DMS53 (cell line): ENCODE measurements at places on chromosomes 6 and 20.

DNA sequence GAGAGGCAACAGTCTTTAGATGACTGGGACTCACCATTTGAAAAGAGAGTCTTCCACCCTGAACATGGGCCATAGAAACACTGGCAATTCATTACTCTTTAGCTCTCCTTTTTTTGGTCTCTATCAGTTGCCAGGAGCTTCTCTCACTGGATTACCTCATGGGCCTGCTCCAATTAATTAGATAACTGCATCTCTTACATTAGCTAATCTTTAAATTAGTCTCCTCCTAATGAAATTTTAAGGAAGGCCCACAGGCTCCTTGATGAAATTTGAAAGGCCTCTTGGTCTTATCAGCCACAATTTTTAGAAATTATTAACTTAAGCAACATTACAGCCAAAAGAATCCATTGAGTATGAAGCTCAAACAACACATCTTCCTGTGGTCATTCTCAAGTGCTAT lies 184.4 kb downstream of the UNC5CL start:
- no peak for DNase-seq

DNA sequence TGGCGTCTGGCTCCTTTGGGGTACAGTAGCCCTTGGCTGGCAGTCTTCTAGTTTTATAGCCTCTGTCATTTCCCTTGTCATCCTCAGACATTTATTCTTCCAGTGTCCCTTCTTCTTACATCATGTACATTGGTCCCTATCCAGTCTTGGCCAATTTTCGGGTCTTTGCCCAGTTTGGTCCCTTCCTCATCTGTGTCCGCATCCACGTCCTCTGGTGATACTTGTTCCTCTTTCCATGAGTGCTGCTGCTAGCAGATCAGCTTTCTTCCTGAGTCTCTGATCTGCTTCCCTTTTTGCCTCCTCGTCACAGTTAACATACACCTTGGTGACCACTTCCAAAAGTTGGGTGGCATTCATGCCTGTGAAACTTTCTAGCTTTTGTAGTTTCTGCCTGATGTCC lies 86.2 kb upstream of the GPR6 start:
- DNase-seq = no peak

GRCh38 chr20:33279261-33279910 lies 3.6 kb upstream of the BPIFB1 start:
- peak; percentile 18 for DNase-seq

DNA sequence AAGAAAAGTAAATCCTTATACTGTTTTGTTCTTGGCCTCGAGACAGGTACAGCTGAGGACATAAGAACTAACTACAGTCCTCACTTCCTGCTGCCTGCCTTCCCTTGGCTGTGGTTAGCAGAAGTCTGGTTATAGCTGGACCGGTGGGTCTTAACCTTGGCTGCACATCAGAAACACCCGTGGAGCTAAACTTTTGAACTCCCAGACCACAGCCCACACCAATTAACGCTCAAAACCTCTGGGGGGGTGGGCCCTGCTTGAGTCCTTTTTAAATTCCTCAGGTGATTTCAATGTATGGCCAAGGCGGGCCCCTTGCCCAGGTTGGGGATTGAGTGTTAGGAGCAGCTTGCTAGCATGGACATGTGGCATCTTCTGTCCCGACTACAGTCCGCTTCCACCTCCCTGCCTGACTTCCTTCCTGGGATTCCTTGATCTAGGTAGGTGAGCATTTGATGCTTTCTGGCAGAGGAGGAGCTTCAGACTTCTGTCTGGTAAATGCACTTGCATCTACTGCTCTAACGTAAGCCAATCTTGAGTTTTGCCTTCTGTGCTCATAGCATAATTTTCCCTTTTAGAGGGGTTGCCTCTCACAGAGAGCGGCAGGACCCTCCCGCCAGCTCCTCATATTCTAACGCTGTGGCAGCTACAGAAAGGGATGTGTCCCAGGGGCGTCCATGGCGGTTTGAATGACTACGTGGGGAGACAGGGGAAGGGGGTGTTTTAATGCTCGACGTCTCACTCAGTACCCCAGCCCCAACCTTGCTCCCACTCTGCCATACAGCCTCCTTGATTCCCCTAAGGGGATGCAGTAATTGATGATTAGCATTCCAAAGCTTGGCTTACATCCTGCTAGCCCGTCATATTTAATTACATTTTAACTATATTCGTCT lies 390.1 kb downstream of the ZFAND3 start:
- no peak for DNase-seq

DNA sequence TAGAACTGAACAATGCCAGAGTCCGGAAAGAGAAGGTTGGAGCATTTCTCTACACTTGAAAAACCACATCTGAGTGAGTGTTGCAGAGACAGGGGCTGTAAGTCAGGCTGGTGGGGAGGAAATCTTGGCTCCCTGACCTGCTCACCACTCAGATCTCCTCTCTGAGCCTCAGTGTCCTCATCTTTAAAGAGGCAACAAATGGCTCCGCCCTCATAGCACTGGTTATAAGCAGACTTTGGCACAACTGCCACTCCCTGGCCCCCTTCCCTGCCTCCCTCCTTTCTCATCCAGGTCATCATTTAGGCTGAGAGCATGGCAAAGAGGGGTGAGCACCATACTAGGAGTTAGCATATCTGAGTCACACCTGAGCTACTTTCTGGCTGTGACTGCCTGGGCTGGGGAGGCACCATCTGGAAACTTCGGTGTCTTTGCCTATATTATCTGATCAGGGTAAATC lies 10.6 kb downstream of the SIRPG start:
- DNase-seq = no peak

GRCh38 chr6:142027074-142027473 lies 105.7 kb upstream of the GJE1 start:
- no peak for DNase-seq

- peak; percentile 52 for DNase-seq
These were observed 12.1 kb upstream of the IP6K3 start for GRCh38 chr6:33758815-33759216.

GRCh38 chr6:124495665-124496190 lies 466.5 kb upstream of the RNF217 start:
- no peak for DNase-seq

- DNase-seq = peak; percentile 39
These were observed 698.3 kb downstream of the EPM2A start for GRCh38 chr6:145036848-145037567.

DNA sequence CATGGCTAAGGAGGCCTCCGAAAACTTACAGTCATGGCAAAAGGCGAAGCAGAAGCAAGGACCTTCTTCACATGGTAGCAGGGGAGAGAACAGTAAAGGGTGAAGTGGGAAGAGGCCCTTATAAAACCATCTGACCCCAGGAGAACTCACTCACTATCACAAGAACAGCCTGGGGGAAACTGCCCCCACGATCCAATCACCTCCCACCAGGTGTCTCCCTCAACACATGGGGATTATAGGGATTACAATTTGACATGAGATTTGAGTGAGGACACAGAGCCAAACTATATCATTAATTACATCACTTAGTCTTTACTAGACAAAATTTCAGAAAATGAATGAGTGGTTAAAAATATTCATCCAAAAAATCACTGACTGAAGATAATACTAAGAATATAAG lies 453.6 kb downstream of the COL12A1 start:
- DNase-seq = no peak

GRCh38 chr6:170224694-170225660 lies 65.9 kb downstream of the DLL1 start:
- peak; percentile 88 for DNase-seq

- DNase-seq = no peak
These were observed 4.7 kb upstream of the RIPOR2 start for GRCh38 chr6:24940311-24940917.

- DNase-seq = peak; percentile 18
These were observed 12.1 kb upstream of the MICAL1 start for GRCh38 chr6:109467696-109468095.

DNA sequence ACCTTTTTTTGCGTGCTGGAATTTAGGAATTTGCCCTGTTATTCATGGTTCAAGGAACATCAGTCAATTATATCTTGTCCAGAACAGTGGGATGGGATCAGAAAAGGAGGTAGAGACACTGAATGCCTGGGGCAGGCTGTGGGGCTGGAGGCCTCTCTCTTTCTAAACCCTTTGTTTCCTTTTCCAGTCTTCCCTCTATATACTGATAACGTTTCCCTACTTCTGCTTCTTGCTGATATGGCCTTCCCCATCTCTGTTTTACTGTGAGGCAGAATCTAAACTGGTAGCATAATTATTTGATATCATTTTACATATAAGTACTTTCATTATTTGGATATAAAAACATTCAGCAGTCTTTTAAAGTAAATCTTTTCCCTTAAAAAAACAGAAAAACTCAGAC lies 67.5 kb downstream of the DNAH8 start:
- DNase-seq = no peak

DNA sequence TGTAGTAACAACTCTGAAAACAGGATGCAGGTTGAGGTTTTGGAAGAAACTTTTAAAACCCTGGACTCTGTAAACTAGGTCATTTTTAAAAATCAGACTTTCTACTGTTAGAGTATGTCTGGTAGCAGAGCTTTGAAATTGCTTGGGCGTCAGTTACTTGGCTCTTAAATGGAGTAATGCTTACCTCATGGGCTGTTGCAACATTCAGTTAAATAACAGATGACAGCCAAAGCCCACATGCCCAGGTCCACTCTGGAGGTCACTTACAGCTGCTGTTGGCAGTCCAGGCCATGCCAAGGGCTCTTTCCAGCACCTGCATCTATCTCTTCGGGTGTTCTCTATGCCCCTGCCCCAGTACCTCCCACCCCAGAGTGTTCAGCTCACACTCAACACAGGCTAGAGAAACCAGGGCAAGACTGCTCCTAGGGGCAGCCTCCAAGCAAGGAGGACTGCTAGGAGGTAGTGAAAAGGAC lies 96.4 kb downstream of the BANF2 start:
- DNase-seq = no peak

DNA sequence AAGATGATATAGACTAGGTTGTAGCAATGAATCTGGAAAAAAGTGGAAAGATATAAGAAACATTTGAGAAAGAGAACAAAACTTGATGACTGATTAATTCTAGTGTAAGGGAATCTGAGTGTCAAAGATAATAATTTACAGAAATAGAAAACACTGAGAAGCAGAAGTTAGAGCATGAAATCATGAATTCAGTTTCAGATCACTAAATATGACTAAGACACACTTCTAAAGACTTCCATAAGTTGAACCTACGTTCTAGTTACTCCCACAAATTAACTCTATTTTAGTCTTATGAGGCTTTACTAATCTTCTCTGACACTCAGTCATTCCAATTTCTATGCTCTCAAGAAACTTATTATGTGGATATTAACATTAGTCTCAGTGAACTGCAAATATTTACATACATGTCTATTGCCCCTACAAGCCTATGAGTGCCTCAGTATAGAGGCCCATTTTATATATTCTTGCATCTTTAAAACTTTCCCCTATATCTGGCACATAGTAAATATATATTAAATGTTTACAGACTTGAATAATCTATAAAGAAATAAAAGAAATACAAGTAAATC lies 30.4 kb downstream of the IBTK start:
- no peak for DNase-seq

DNA sequence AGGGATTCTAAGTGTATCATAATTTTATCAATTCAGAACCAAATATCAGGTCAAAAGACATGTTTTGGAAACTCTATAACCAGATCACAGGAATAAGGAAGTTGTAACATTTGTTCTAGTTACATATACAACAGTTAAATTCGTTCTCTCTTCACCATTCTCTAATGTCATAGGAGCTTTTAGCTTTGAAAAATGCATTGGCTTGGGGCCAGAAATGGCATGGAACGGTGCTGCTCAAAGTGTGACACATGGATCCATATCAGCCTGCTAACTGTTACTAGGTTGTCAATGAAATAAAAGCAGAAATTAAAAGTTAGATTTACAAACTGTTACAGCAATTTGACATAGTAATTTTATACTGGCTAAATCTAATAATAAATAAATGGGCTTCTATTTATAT lies 120.3 kb downstream of the LCA5 start:
- DNase-seq = no peak

DNA sequence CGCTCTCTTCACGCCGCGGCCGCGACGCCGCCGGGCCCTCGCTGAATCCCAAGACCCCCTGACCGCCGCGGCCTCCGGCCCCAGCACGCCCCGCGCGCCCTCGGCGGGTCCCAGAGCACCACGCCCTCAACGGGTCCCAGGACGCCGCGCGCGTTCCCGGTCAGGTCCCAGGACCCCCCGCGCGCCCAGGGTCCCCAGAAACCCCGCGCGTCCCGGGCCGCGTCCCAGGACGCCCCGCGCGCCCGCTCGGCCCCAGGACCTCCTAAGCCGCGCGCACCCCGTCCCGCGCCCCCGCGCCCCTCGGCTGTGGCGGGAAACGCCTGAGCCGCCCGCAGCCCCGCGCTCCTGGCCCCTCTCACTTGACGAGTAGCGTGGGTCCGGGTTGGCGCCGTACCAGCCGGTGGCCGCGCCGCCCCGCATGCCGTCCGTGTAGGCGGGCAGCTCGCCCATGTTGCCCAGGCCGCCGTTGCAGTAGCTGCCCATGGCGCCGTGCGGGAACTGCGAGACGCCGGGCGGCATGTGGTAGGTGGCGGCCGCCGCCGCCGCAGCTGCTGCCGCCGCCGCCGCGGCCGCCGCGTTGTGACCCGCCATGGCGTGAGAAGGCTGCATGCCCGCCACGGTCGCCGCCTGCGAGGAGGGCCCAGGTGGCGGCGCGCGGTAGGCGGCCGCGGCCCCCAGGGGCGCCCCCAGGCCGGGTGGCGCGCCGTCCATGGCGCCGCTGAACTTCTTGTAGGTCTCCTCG lies 556 bp downstream of the NKX2-4 start:
- DNase-seq = peak; percentile 62

DNA sequence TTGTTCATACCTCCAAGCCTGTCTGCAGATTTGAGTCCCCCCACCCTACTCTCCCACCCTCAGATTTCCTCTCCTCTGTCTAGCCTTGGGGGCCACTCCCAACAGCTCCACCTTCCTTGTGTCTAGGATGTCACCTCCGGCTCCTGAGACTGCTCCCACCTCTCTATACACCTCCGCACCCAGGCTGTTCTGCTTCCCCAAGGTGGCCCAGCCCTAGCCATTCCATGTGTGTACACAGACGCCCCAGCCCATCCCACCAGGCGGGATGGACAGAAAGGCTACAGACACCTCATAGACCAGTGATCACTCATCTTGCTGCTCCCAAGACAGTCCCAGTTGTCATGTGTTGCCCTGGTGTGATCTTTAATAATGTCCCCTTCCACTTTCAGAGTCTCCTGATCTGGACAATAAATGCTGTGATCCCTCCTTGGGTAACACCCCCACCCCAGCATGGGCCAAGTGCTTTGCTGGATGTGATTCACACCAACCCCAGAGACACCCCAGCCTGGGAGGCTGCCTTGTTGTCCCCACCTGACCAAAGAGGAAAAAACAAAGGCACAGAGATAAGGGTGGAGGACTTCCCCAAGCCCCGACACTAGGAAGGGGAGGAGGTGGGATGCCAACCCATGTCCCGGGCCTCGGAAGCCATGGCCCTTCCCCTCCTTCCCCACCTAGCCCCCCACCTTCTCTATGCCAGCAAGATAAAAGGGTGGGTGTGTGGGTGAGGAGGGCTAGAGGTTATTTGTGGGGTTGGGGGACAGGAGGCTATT lies 36.1 kb downstream of the MDFI start:
- DNase-seq = no peak
